ENCODE measurements at places on chromosomes 13 and 19.

DNA sequence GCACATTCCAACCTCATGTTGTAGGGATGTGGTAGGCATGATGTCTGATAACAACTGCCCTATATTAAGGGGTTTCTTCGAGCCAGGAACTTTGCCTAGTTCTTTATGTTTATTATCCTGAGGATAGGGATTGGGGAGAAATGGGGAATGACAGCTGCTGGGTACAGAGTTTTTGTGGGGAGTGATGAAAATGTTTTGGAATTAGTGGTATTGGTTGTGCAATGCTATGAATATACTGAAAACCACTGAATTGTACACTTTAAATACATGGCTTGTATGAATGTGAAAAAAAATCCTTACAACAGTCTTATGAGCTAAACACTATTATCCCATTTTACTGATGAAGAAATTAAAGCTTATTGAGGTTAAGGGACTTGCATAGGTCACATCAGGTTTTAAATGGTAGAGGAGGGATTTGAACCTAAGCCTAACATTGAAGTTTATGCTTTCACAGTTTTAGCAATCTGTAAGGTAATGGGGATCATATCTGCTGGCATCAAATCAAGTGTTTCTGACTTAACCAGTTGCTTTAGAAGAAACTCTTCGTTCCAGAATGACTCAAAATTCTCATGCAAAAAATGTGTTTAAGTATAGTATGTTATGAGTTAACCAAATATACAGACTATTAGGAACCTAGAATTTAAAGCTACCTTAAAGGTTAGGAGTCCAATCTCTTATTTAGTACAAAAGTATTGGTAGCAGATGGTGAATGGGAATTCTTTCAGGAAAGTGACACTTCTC, 61.4 kb downstream of the ERCC5 start:
- DNase-seq = peak; percentile 11

DNA sequence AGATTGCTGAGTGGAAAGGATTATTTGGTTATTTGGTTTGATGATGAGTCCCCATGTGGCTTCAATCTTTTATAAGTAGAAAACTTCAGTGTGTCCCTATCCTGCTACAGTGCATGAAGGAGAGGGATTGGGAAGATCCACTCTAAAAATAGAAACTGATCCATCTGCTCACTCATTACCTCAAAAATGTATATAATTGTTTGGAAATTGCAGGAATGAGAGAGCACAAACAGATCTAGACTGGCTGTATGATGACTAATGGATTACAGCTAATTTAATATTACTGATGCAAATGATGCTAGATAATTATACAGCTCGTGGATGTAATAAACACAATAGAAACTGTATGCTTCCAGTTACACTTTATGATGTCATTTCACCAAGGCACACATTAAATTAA, 625.3 kb upstream of the PRR20A start:
- no peak for DNase-seq

- DNase-seq = peak; percentile 47
Measured at GRCh38 chr13:32659736-32660135, 73.5 kb downstream of the PDS5B start.

DNA sequence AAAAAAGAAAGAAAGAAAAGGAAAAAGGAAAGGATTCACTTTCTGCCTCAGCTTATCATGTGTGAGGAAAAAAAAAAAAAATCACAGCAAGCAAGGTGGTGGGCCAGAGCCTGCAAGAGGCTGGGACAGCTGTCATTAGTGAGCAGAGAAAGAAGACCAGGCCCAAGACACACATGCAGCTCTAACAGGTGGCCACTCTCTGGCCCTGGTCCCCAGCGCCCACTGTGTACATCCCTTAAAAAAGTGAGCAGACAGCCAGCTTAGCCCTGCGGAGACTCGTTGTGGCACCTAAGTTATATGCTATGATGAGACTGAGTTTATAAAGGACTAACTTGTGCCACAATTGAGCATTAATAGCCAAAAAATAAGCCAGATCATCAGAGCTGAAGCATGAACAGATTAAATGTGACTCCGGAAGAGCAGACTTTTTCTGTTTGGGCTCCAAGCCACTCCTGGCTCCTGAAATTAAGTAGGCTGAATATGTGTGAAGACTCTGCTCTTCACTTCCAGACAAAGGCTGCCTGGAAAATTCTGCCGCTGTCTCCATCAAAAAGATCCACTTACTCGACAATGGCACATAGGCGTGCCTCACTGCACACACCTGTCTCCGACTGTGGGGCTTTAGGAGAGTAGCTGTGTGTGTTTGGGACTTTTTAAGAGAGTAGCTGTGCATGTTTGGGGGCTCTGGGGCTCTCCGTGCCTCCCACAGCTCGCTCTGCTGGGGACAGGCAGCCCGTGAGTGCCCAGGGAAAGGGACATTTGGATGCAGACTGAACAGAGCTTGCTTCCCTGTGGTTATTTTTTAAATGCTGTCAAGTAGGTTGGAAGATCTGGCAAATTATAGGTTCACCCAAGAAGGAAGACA, 55.0 kb downstream of the LATS2 start:
- DNase-seq = no peak

DNA sequence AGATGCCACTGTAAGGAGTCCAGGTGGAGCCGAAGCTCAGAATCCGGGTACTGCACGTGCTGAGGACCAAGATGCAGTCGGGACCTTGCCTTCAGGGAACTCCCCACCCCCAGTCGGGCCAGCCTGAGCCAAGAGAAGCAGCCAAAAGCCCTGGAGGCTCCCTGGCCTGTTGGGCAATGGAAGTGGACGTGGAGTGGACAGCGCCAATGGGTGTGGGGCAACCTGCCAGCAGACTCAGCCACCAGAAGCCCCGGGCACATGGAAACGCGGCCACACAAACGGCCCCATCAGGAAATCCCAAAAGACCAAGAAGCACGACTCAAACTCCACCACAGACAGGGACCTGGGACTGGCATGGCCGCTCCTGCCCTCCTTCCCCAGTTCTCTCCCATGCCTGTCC, 30.0 kb upstream of the KCTD15 start:
- DNase-seq = no peak

GRCh38 chr19:13066933-13067807, 35.5 kb downstream of the LYL1 start:
- no peak for DNase-seq

DNA sequence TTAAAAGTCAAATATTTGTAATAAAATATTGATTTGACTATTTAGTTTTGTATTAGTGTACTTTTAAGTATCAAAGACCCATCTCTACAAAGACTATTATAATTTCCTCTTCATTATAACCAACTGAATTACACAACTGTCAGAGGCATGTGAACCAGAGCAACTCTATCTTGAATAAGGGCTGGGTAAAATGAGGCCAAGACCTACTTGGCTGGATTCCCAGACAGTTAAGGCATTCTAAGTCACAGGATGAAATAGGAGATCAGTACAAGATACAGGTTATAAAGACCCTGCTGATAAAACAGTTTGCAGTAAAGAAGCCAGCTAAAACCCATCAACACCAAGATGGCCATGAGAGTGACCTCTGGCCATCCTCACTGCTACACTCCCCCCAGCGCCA, 36.2 kb upstream of the ATP12A start:
- DNase-seq = peak; percentile 21

DNA sequence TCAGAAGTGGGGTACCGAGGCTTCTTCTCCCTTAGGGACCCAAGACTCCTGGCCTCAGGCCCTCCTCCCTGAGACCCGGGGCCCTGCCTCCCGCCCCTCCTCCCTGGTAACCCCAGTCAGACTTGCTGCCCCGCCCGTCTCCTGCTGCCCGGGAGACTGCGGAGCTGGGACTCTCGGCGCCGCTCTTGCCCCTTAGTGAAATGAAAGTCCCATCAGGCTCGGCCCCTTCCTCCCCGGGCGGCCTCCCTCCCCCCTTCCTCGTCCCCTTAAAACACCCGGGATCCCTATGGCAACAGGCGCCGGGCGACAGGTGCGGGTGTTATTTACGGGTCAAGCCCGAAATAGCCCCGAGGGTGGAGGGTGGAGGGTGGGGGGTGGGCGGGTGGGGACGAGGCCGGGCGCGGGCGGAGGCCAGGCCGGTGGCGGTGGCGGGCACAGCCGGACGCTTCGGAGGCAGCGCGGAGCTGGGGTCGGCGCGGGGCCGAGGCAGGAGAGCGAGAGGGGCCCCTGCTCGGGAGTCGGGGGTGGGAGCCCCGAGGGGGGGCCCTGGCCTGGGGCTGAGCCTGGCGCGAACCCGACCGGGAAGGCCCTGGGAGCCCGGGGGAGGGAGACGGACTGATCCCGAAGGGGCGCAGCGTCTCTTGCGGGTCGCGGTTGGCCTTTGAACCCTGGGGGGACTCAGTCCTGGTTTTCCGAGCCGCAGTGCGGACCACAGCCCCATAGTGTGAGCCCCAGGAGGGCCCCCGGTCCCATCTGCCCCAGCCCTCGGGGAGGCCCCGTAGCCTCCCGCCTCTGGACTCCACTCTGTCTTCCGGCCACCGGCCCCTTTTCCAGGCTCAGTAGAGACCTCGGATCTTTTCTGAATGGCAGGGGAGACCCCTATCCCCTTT, at the start of gene CACNG6:
Gene CACNG6 (plus strand): TSS at position 414 of the 890 bp plus-strand sequence. CDS start 1,241 bp downstream, outside the sequence.
- DNase-seq = no peak

DNA sequence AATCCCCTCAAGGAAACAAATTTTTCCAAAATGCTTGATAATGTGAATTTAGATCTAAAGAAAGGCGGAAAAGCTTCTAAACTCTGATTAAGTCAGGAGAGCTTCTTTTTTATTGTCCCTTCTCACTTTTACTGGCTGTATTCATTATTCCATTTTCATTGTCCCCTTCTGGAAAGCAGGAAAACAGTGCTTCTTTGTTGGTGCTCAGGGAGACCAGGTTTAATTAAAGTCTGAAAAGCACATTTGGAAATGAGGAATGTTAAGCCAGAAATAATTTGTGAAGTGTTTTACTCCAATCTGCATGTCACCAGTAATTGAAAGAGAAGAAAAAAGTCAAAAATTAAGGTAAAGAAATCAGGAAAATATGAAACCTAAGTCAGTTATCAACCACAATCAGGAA, 43.5 kb upstream of the TSC22D1 start:
- no peak for DNase-seq

DNA sequence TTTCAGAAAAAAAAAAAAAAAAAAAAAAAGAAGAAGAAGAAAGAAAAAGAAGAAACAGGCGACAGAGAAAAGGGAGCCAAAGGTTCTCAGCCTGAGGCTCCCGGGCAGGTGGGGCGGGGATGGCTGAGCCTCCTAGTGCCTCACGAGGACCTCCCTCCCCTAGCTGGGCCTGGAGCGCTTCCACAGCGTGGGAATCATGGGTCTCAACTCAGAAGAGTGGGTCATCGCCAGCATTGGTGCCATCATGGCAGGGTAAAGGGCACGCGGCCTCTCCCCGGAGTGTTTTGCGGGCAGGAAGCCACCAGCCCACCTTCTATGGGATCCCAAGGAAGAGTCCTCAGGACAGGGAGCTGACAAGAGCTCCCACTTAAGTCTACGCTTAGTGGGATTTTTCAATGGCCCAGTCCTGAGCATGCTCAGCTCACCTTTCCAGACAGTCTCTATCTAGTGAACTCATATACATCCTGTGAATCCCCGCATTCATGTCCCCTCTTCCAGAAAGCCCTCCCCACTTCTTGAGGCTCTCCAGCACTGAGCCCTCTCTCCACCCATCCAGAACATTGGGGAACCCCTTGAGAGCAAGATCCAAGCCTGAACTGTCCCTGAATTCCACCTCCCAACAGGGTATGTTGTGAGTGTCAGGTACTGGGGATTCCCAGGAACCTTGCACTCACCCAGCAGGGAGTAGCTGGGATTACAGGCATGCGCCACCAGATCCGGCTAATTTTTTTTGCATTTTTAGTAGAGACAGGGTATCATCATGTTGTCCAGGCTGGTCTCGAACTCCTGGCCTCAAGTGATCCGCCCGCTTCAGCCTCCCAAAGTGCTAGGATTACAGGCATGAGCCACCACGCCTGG, 69.6 kb downstream of the ACSBG2 start:
- DNase-seq = no peak

GRCh38 chr13:40398065-40398464, 268.4 kb downstream of the FOXO1 start:
- DNase-seq = no peak

- DNase-seq = no peak
Measured at GRCh38 chr13:59415498-59415897, 748.2 kb downstream of the DIAPH3 start.

DNA sequence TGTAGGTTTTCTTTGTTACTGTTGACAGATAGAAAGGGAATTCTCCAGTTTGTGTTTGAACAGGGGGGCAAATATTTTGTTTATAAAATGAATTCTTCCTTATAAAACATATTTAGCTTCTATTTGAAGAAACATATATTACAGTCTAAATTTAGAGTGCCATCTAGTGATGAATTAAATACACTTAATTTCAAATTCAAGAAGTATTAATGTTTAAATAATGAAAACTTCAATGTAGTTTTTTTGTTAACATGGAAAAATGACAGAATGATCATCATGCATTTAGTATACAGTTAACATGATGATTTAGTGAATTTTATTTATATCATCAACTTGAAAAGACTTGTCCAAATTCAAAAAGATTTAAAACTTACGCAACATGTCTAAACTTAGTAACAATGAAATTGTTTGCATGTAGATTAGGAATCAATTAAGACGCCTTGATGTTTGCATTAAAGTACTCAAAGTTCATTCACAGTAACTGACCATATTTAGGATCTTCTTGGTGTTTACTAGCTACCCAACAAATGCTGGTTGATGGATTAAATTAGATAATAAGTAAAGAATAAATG, 765.9 kb upstream of the SLITRK1 start:
- no peak for DNase-seq

GRCh38 chr19:14333101-14333871, 48.0 kb upstream of the ADGRE5 start:
- DNase-seq = peak; percentile 43

- DNase-seq = no peak
Measured at GRCh38 chr13:52383366-52383765, 22.6 kb downstream of the THSD1 start.

DNA sequence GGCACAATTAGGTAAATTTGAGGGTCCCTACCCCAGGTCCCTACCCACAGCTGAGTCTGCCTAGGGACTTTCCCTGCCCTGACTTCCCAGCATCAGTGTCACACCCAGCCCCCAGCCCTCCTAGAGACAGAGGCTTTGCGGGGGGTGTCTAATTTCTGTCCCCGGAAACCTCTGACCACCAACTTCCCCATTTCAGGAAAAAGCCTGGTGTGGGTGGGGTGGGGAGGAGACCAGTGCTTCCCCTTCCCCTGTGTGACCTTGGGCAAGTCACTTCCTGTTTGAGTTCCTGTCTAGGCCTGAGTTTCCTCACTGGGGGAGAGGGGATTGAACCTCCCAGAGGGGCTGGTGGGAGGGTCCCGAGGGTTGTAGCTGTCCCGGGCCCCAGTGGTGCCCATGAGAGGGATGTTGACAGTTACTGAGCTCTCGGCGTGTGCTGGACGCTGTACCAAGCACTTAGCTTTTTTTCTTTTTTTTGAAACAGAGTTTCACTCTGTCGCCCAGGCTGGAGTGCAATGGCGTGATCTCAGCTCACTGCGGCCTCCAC, 7.9 kb downstream of the VASP start:
- DNase-seq = no peak
